Caco-2 (cell line): ENCODE measurements at places on chromosomes 2 and 18. TPM values are rescaled to one million over a fixed set of nuclear protein-coding genes. Genes with fewer than 3 reads are reported as not detected.

Gene RAB1A
- total RNA-seq: 193 and 207 TPM in 2 replicates

Gene LCT
- total RNA-seq: 0.82 and 1.5 TPM in 2 replicates

Gene CD226
- total RNA-seq: 0.02 TPM in 1 of 2 replicates, not detected in the other

Gene RNASEH1
- 41.5 and 47.1 TPM in 2 replicates for total RNA-seq

Gene RUFY4
- not detected in 2 replicates for total RNA-seq

Gene AGXT
- 0.20 and 0.39 TPM in 2 replicates for total RNA-seq

Gene USP37
- 18.6 and 22.2 TPM in 2 replicates for total RNA-seq

Gene ALPI
- 4.4 and 5.3 TPM in 2 replicates for total RNA-seq

Gene ZNF892
- total RNA-seq: 3.4 and 3.5 TPM in 2 replicates

Gene FAM210A
- 17.1 and 17.4 TPM in 2 replicates for total RNA-seq

Gene SULT1C2
- total RNA-seq: 0.86 and 1.4 TPM in 2 replicates

Gene PREB
- 62.5 and 65.3 TPM in 2 replicates for total RNA-seq

Gene PARD6G
- 1.0 and 1.3 TPM in 2 replicates for total RNA-seq

Gene BUB1
- total RNA-seq: 59.1 and 60.7 TPM in 2 replicates

Gene CENPA
- 38.4 and 39.9 TPM in 2 replicates for total RNA-seq

Gene FBXO41
- total RNA-seq: 11.6 and 12.1 TPM in 2 replicates

Gene ERBB4
- not detected in 2 replicates for total RNA-seq

Gene KCNG2
- total RNA-seq: not detected in 2 replicates

Gene PRSS56
- not detected in 2 replicates for total RNA-seq

Gene OBSL1
- total RNA-seq: 56.2 and 57.6 TPM in 2 replicates

Gene MARCO
- total RNA-seq: 0.43 TPM in 1 of 2 replicates, not detected in the other

Gene COL3A1
- total RNA-seq: 25.4 and 29.2 TPM in 2 replicates

Gene FIGN
- not detected in 2 replicates for total RNA-seq

Gene CXCR1
- total RNA-seq: not detected in 2 replicates

Gene DLX2
- total RNA-seq: 0.79 and 0.82 TPM in 2 replicates

Gene ITPRIPL1
- 1.9 and 3.1 TPM in 2 replicates for total RNA-seq

Gene UGT1A6
- 29.2 and 33.9 TPM in 2 replicates for total RNA-seq

Gene AQP12B
- not detected in 2 replicates for total RNA-seq

Gene ADD2
- not detected in 2 replicates for total RNA-seq

Gene CYTIP
- total RNA-seq: 0.26 and 1.1 TPM in 2 replicates

Gene DNAH7
- total RNA-seq: 0.16 and 0.30 TPM in 2 replicates

Gene LYG2
- total RNA-seq: not detected in 2 replicates

Gene GAD1
- total RNA-seq: 14.7 and 18.5 TPM in 2 replicates
